ENCODE measurements at places on chromosomes 4 and X. TPM values are rescaled to one million over a fixed set of nuclear protein-coding genes. Genes with fewer than 3 reads are reported as not detected.

- DNase-seq = no peak
Observed at GRCh38 chrX:46788902-46789301, 30.0 kb upstream of the SLC9A7 start.

The HMGB2 gene
- total RNA-seq = 924 TPM

The GAGE12F gene
- not detected for total RNA-seq

GRCh38 chr4:94084155-94084554 lies 123.5 kb upstream of the SMARCAD1 start:
- no peak for DNase-seq

DNA sequence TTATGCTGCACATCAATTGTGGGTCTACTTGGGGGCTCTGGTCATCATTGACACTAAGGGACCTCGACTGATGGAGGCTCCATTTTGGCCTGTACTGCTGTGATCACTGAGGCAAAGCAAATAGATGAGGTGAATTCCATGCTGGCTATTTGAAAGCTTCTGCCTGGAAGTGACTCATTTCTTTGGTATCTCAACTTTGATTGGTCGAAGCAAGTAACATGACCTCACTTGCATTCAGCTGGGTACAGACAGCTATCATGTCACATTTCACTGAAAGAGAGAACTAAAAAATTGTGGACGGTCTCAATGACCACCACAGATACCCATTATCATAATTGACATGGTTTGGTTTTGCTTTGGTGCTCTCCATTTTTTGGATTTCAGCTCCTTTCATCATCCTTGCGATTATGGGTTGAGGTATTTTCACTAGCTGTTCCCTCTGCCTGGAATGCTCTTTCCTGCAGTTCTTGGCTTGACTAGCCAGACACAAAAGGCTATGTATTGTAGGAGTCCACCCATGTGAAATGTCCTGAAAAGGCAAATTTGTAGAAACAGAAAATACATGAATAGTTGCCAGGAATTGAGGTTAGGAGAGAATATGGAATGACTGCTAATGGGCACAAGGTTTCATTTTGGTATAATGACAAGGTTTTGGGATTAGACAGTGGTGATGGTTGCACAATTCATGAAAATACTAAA lies 369.2 kb upstream of the LCORL start:
- no peak for DNase-seq

DNA sequence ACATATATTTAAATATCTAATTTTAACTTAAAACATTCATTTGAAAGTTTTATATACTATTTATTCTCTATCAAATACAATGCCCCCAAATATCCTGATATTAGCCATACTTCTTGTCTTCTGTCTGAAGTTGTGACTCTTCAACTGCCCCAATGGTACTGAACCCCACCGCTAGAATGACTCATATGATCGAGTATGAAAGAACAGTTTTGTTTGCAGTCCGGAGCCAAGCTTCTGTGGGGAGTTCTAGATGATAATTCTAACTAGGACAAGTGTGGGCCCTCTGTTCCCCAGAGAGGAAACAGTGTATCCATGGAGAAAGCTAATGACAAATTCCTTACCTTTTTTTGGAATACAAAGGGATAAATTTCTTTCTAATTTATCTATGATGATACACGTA lies 24.7 kb upstream of the CT47A1 start:
- DNase-seq = no peak

The MMRN1 gene
- total RNA-seq = 0.04 TPM

DNA sequence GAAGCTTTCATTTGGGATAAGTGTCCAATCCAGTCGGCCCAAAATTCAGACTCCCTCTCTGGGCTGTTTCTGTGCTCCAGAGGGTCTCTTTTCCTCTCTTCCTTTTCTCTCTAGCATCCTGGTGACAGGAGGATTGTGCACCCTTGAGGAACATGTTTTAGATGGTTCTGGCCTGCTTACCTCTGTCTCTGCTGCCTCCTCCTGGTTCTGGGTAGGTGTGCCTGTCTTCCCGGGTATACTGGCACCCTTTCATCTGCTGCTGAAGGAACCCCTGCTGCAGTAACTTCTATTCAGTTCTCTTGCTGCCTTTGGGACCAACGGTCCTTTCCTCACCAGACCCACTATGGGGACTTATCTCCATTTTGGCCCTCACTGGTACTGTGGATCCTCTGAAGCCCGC lies 53.2 kb downstream of the HMGB2 start:
- DNase-seq = no peak

DNA sequence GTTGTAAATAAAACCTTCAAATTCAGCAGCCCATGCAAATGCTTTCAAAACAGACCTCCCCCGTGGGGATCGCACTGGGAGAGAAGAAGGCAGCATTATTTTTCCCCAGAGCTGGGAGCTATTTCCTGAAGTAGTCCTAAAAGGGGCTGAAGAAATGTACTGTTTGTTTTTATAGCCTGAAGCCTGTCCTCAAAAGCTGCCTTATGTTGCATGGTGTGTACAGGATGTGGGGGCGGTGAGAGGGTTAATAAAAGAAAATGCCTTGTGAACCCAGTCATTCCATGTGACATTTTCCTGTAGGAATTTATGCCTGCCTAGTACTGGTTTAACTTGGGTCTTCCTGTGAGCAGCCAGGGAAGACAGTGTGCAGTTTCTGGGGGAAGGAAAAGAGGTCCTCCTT lies 144.1 kb downstream of the SOWAHB start:
- no peak for DNase-seq

- DNase-seq = no peak
Observed at GRCh38 chrX:83916525-83916924, 55.6 kb downstream of the CYLC1 start.

- DNase-seq = no peak
Observed at GRCh38 chr4:141240671-141241070, 20.0 kb downstream of the ZNF330 start.

DNA sequence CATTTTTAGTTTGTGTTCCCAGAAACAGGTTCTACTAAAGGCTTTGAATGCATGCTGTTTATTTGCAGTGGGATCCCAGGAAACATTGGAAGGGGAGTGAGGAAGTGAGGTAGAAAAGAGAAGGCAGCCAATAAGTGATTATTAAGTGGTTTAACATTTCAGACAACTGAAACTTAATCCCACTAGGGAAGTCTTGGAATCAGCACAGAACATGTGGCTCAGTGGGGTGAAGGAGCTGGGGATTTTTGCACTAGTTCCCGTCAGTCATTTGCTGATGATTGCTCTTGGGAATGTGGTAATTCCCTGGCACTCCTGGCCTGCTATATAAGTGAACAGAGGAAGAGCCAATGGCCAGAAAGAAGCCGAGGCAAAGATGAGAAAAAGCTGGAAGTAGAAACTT lies 1053.0 kb upstream of the IGFBP7 start:
- DNase-seq = no peak

- no peak for DNase-seq
Observed at GRCh38 chrX:70720721-70721120, 187.8 kb downstream of the TEX11 start.

- DNase-seq = no peak
Observed at GRCh38 chr4:146506272-146506671, 15.5 kb downstream of the SLC10A7 start.

- DNase-seq = no peak
Observed at GRCh38 chr4:83231620-83232076, 53.0 kb downstream of the COQ2 start.

GRCh38 chrX:78643874-78644273 lies 15.3 kb downstream of the RTL3 start:
- no peak for DNase-seq

DNA sequence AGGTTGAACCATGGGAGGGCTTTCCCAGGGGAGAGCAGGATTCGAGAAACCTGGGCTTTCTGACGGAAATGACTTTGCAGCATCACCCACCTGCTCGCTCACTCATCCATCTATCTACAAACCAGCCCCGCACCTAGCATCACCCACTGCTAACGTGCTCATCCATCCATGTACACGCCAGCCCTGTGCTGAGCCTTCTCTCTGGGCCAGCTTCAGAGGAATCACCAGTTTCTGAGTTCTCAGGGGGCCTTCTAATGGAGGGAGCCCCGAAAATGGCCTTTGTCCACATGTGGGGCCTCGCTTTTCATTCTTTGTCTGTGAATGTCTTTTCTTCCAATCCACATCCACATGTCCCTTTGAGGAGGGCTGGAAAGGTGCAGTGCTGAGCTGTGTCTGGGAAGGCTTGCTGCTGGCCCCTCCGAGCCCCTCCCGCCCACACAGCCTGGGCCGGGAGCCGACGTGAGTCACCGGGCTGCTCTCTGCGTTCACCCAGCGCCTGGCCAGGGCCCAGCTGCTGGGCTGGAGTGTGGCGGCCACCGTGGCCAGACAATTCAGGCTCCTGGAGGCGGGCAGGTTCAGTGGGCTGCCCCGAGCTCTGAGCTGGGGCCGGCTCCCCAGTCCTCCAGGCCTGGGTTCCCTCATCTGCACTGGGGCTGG lies 14.7 kb downstream of the SORCS2 start:
- DNase-seq = no peak

DNA sequence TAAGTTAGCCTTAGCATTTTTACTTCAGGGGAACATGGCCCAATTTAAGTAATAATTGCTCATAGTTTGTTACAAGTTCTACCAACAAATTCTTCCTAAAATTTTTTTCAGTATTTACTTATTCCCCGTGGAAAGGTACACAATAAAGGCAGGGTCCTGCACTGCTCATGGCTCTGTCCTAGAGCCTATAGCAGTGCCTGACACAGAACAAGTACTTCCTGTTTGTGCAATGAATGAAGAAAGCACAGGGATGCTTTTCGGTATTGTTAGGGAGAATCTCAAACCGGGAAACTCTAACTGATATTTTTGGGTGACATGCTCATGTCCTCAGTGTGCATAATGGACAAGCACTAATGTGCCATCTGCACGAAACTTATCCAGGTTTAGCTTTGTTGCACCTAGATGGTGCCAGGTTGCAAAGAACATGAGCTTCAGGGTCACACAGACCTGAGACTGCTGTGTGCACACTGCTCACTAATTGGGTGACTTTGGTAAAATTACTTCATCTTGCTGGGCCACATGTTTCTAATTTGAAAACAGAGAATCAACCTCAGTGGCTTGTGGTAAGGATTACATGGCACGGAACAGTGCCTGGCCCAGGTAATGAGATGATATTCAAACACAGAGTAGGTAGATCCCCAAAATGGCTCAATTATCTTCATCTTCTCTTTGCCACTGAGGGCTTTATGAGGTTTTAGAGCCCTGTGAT lies 175.8 kb upstream of the NPY2R start:
- DNase-seq = no peak

The N4BP2 gene
- total RNA-seq = 16.1 TPM

DNA sequence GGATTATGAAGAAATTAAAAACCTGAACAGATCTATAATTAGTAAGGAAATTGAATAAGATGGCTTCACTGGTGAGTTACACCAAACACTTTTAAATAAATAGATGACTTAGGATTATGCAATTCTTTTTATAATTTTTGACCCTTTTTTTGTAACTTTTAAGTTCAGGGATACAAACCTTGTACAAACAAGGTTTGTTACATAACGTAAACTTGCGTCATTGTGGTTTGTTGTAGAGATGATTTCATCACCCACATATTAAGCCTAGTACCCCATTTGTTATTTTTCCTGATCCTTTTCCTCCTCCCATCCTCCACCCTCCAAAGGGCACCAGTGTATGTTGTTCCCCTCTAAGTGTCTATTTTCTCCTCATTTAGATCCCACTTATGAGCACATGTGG lies 75.7 kb downstream of the CPEB2 start:
- no peak for DNase-seq

DNA sequence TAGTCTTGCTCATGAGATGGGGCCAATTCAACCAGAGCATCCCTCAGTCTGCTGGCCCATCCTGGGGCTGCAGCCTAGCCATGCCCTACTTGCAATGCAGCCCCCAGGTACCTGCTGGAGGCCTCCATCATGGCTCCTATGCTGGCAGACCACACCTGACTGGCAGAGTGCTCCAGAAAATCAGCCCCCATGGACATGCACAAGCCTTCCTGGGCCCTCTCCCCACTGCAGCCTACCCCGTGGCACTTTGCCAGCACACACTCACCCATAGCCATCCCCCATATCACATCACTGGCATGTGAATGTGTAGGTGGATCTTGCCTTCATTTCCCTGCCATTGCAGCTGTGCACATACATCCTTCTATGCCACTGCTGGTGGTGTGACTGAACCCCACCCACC lies 381.8 kb downstream of the UBE2NL start:
- DNase-seq = no peak

The SPANXA2 gene
- total RNA-seq = not detected

DNA sequence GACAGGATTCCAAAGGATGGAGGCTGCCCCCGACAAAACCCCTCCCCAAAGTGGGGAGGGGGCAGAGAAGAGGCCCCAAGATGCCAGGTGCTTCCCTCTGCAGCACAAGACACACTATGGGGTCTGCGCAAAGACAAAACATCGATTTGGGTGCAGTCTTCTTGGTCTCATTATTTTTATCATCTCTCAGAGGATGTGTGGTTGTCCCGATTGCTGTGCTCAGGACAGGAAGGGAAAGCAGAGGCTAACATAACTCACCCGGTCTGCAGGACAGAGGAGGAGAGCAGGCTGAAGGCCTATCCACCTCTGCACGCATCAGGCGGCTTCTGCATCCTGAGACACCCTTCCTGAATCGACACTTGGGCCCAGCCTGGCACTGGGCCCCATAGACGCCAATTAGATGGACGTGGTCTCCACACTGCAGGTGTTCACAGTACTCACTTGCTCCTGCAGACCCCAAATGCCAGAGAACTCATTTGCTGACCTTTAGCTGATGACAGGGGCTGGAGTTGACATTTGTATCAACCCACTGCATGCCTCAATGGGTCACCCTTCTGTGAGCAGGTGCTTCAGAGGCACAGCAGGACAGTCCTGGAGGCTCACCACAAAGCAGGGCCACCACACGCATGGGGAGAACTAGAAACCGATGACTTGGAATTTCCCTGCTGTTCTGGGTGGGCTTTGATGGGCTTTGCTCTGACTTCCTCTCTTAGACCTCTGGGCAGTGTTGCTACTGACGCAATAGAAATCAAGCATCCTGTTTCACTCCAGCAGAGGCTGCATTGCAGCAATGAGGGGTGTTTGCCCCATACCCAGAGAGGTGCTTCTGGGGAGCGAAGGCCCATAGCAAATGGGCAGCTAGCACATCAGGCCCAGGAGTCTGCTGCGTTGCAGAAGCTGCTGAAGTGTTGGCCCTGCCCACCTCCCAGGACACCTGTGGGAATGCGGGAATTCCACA lies 96.3 kb upstream of the ENPP6 start:
- DNase-seq = no peak

The MGST2 gene
- 18.0 TPM for total RNA-seq

- no peak for DNase-seq
Observed at GRCh38 chrX:110924871-110925270, 129.3 kb upstream of the CHRDL1 start.

The PAPSS1 gene
- total RNA-seq = 35.8 TPM

GRCh38 chrX:17542123-17542522 lies 167.1 kb downstream of the NHS start:
- no peak for DNase-seq

GRCh38 chr4:109972786-109973528 lies 60.3 kb downstream of the EGF start:
- DNase-seq = no peak

- no peak for DNase-seq
Observed at GRCh38 chr4:10091531-10092181, 24.9 kb downstream of the WDR1 start.

GRCh38 chr4:75306506-75306905 lies 207.7 kb downstream of the RCHY1 start:
- no peak for DNase-seq

- no peak for DNase-seq
Observed at GRCh38 chr4:160319868-160320260, 1217.0 kb downstream of the RAPGEF2 start.

The ITGB1BP2 gene
- total RNA-seq = 7.8 TPM

Measured in activated naive CD4-positive, alpha-beta T cell treated with anti-CD3 and anti-CD28 coated beads, Interleukin-2, amount 50 U/mL, for 72 hours (primary cell).